ENCODE measurements at places on chromosomes 2 and 18.

DNA sequence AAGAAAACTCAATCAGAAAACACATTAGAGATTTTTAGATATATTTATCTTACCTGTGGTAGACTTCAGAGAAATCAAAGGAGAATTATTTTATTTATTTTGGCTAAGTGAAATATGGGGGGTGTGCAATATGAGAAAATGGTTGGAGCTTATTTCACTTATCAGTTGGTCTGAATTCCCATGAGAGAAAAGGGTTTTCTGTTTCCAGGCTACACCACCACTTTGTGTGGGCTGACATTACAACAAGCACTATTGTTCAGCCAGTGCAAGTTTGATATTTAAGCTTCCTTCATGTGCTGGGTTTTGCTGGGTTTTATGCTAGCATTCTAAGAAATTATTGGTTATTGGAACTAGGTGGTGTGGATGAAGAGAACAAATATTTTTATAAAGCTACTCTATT, 33.5 kb downstream of the RMND5A start:
- no peak for DNase-seq

DNA sequence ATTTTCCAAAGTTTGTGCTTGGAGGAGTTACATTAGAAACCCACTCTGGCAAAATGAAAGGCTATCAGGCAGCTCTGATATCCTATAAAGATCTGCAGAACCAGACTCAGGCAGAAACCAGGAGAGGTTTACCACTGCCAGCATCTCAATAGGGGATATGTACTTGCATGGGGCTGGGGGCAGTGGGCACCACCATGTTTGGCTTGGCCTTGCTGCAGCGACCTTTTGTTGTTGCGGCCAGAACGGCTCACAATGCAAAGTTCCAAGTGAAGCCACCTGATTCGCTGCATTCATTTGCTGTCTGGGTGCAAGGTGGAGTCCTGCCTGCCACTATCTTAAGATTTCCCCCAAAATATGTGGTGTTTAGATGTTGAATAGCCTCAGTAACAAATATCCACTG, 81.3 kb downstream of the COPS8 start:
- no peak for DNase-seq

DNA sequence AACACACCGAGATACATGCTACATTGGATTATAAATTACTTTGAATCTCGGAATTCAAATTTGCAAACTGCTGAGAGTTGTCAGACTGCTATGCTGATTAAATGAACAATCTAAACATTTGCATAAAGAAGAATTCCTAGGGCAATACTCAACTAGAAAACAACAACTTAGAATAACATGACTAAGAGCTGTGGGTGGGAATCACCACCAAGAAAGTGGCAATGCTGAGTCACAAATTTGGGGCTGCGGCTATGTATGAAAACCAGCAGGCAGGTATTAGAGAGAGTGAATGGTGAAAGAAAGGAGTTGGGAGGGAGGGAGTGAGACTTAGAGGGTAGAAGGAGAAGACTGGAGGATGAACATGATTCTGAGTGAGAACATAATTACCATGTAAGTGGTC, 559.5 kb downstream of the PIK3C3 start:
- no peak for DNase-seq

DNA sequence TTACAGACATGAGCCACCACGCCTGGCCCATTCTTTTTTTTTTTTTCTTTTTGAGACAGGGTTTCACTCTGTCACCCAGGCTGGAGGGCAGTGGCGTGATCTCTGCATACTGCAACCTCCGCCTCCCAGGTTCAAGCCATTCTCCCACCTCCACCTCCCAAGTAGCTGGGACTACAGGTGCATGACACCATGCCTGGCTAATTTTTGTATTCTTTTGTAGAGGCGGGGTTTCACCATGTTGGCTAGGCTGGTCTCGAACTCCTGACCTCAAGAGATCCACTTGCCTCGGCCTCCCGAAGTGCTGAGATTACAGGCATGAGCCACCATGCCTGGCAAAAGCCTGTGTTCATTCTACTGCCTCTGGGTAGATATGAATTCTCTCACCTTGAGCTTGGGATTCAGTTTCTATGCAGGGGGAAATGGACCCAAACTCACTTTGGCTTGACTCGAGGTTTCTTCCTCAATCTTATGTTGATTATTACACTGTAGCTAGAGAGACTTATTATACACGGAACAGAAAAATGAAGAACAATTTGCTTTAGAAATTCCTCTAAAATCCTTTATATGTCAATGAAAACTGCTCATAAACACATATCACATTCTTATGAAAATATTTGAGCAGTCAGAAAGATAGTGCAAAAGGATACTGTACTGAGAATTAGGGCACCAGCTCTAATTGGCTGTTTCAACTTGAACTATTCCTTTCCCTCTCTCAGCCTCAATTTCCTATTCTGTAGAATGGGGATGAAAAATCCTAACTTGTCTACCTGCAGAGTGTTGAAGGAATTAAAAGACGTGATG, 252.3 kb downstream of the MYCN start:
- DNase-seq = no peak

Measured in stimulated activated CD8-positive, alpha-beta memory T cell treated with anti-CD3 and anti-CD28 coated beads, Interleukin-7, amount 100 ng/mL, for 48 hours (primary cell).